Stimulated activated CD8-positive, alpha-beta memory T cell treated with anti-CD3 and anti-CD28 coated beads, Interleukin-15, amount 100 ng/mL, for 1 hour (primary cell): ENCODE measurements at places on chromosomes 7 and 10.

DNA sequence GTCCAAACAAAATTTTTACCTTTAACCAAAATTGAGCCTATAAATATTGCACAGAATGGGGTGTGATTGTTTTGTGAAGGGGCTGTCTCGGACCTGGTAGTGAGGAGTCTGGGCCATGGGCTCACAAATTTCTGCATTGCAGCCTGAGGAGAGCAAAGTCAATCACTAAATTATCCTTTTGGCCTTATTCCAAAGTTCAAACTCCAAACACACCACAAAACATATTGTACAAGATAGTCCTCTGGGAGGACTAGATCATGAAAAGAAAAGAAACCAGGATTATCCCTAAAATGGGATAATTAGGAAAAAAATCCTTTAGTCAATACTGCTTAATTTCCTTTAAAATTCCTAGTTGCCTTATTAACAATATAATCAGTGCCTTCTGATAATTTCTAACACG, 115.5 kb downstream of the BUB3 start:
- no peak for DNase-seq

- no peak for DNase-seq
These were observed 254.6 kb downstream of the OTUD1 start for GRCh38 chr10:23693501-23693901.

DNA sequence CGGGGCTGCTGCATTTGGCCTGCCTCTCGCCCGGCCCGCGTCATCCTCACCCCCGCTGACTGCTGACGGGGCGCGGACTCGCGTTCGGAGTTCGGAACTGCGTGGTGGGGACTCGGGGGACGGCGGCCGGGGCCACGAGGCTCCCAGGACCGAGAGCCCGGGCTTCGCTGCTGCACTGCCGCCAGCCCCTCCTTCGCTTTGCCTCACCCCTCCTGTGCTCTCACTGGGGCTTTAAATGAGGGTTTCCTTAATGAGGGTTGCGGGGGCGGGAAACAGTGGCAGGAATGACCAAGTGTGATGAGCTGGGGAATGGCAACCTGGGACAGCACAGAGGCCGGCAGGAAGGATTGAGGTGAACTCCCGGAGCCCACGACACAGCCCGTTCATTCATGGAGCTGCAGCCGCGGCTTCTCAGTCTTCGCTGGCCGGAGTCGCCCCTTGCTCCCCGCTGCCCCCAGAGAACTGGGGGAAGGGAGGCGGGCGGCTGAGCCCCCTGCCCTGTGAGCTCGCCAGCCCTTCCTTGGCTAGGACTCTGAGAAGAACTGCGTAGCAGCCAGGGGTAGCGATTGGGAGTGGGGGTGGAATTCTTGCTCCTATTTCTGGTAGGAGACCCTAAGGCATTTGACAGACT, 1.5 kb upstream of the LRRC4 start:
- no peak for DNase-seq

DNA sequence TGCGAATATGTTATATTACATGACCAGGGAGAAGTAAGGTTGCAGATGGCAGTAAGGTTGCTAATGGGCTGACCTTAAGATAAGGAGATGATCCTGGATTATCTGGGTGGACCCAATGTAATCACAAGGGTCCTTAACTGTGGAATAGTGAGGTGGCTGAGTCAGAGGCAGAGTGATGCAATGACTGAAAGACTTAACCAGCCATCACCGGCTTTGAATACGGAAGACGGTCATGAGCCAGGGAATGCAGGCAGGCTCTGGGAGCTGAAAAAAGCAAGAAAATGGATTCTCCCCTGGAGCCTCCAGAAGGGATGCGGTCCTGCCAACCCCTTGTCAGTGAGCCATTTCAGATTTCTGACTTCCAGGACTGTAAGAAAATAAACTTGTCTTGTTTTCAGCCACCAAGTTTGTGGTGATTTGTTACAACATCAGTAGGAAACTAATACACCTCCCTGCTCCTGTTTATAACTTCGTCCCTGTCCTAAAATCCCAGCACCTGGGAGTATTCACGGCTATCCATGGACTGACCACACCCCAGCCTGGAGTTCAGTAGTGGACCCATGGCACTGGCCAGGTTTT, 4.6 kb upstream of the C10orf95 start:
- DNase-seq, result no peak

DNA sequence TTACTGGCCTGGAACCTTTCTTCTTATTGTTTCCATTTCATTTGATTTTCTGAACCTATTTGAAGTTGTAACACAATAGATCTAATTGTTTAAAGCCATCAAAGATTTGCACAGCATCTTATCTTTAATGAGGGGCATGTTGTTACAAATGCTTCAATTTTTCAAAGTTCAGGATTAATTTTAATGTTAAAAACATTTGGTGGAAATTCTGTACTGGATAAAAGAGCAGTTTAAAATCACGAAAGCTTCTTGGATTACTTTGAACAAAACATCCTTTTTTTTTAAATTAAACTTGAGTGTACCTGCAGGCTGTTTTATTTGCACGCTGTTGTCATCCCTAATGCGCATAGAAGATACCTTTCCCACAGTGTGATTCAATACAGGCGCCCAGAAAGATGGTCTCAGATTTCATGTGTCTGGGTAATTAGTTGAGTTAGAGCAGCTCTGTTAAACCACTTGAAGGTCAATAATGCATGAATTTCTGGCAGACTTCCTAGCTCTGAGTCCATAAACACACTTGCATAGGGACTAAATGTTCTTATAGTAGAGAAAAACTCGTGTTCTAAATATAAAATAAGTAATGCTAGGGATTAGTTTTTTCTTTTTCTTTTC, 29.3 kb upstream of the DDX50 start:
- DNase-seq, result no peak

DNA sequence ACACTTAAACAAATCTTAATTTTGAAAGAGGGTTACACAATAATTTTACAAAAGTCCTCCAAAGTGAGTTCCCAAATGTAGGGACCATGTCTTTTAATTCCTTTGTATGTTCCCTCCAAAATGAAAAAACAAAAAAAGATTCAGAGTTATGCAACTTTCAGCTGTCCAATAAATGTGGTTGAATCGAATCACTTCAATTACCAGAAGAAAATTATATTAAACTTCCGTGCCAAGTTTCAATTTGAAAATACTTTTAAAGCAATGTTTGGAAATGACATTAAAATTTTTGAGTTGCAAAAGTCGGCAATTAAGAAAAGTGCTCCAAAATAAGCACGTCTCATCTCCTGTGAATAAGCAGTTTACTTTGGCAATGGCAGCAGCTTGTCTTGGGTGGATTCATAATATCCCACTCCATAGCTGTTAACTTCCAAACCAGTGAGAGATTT, 60.3 kb upstream of the C1GALT1 start:
- DNase-seq, result no peak

- DNase-seq, result no peak
These were observed 9.8 kb upstream of the SP8 start for GRCh38 chr7:20796500-20796899.

DNA sequence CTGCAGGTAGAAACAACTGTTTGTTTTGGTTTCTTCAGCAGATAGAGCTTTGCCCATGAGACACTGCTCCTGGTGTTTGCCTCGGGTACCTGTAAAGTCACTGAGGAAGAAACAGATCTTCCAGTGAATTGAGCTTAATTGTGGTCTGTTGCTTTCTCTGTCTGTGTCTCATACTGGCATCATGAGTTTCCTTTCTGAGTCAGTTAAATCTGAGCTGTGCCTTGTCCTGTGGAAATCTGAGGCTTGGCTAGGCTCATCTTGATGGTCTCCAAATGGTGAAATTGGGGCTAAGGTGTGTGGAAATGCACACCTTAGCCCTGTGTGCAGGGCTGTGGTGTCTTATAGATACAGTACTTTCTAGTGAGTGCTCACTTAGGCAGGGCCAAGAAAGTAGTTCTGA, 67.4 kb downstream of the GBF1 start:
- DNase-seq, result no peak

GRCh38 chr10:100645613-100646392, 99.6 kb upstream of the PAX2 start:
- no peak for DNase-seq

GRCh38 chr10:116080553-116080952, 192.5 kb downstream of the GFRA1 start:
- no peak for DNase-seq

- DNase-seq, result no peak
These were observed 57.9 kb downstream of the SDK1 start for GRCh38 chr7:3358991-3359390.

DNA sequence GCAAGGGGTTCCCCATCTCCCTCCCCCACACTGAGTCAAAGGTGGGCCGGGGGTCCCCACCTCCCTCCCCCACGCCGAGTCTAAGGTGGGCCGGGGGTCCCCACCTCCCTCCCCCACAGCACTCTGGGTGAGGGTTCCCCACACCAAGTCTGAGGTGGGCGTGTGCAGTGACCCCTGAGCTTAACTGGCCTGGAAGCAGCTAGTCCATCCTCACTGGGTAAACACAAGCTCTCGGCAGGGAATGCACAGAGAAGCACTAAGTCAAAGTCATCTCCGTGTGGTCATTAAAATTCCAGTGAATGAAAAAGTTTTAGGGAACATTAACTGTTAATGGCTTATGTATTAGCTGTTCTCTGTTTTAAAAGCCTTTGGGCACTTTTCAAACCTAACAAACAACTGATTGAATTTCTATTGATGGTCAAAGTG, 43.7 kb upstream of the PRKAR1B start:
- no peak for DNase-seq

DNA sequence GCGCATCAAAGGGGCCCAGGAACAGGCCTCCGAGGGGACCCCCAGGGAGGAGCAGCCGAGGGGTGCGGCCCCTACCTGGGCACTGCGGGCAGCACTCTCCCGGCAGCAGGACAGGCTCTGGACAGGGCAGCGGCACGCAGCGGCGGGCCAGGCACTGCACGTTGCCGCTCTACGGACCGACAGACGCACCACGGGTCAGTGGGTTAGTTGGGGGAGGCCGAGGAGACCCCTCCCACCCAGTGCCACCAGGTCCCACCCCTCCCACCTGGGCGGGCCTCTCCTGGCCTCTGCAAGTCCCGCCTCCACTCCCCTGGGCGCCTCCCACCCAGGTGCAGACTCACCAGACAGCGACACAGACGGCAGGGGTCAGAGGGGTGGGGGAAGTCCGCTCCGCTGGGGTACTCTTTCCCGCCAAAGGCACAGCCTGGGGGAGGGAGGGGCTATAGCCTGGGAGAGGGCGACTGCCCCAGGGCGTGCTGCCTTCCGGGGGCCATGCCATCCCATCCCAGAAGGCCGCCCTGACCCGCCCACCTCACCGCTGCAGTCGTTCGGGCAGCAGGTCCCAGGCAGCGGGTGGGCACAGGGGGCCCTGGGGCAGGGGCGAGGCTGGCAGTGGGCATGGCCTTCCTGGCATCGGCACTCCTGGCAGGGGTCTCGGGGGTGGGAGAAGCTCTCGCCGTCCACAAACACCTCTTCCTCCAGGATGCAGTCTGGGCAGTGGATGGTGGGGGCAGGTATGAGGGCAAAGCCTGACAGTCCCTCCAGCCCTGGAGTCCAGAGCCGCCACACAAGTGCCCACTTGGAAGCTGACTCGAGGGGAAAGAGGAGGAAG, 19.2 kb downstream of the KCP start:
- DNase-seq, result no peak

DNA sequence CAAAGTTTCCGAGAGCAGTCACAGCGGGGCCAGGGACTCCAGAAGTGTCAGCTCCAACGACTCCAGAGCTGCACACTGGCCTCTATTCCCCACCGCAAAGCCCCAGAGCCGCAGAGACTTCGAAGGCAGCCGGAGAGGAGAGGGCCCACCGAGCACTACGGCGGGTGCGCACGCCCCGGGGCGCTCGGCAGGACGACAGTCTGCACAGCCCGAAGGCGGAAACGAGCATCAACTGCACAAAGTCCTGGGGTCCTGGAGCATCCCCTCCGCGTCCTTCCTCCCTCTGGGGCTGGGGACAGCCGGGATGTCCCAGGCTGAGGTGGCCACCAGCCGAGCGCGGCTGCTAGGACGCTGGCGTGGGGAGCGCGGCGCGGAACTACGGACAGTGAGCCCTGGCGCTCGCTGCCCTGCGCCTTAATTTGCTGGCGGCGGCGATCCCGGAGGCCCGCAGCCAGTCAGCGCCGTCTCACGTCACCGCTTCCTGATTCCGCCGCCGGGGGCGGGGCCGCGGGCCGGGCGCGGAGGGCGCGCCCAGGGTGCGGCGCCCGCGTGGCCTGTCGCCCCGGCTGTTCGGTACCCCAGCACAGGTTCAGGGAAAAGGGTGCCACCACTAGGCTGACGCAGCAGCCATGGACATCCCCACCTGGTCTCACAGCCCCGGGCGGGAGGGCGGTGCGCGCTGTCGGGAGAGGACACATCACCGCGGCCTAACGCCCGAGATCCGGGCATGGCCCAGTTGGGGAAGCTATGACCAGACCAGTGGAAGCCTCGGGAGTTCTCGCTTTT, at the start of gene TBX20:
TBX20 (minus strand) TSS at position 391 of the 786 bp plus-strand sequence. CDS start 480 bp downstream, outside the sequence.
- no peak for DNase-seq

DNA sequence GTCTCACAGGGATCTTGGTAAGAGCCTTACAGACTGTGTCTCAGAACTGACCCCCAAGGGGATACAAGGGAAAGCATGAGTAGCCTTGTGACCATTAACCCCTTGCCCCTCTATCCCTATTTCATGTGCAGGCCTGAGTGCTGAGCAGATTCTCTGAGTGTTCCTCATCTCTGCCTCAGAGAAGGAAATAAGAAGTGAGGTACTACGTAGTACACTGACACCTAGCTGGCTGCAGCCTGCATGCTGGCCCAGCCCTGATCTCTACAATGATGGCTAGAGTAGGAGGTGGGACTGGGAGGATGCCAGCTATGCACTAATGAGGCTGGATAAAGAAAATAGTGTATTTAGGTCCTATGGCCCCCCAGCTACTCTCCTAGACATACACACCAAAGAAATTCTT, 174.9 kb upstream of the HPS1 start:
- DNase-seq, result no peak

GRCh38 chr7:140062528-140063299, at the start of gene PARP12:
Gene PARP12 (minus strand): TSS chr7:140062951. CDS start chr7:140062847, 104 bp downstream.
- DNase-seq, result peak; percentile 75

DNA sequence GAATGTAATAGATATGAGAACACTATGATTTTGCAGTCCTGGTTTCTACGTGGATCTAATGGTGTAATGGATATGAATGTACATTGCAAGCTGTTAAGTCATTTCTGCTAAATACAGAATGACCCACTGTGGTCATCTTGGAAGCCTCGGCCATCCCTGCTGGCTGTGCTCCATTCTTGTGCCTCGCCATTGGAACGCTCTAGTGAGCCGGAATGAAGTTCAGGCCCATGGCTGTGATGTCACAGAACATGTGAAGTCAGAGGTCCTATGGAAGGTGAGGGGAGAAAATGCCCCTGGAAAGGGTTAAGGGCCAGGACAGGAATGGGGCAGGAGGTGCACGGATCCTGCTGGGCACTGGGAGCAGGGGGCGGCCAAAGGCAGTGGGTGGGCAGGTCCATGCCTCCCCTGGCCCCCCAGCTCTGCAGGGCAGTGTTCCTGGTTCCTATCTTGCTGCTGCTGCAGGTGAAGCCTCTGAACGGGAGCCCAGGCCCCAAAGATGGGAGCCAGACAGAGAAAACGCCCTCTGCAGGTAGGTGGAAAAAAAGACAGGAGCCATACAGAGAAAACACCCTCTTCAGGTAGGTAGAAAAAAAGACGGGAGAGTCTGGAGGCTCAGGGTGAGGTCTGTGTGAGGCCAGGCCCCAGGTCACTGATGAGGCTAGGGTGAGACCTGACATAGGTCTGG, at the start of gene LLCFC1:
LLCFC1 (plus strand) TSS at position 259 of the 685 bp plus-strand sequence; CDS start at position 397, 138 bp downstream.
- DNase-seq, result no peak
